GM04503 (cell line): ENCODE measurements at places on chromosomes 3 and 15.

- DNase-seq = no peak
Observed at GRCh38 chr15:29952225-29952624, 130.0 kb upstream of the TJP1 start.

- DNase-seq = no peak
Observed at GRCh38 chr3:137131081-137131480, 173.3 kb downstream of the IL20RB start.

- no peak for DNase-seq
Observed at GRCh38 chr15:92714077-92714476, 58.5 kb upstream of the FAM174B start.

DNA sequence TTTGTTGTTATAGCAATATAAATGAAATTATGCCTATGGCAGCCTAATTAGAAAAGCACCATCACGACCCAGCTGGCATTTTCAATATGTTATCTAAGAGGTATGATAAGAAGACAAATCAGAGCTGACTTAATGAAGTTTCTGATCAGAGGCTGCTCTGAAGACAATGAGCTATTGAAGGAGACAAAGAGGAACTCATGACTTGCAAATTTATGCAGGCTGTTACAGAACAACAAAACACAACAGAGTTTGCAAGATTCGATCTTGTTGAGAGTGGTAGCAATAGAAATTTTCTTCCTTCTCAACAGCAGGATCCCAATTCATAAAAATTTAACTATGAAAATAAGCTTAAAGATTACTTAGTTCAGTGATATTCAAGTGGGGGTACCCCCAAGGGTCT, 7.7 kb downstream of the CCDC54 start:
- DNase-seq = no peak

DNA sequence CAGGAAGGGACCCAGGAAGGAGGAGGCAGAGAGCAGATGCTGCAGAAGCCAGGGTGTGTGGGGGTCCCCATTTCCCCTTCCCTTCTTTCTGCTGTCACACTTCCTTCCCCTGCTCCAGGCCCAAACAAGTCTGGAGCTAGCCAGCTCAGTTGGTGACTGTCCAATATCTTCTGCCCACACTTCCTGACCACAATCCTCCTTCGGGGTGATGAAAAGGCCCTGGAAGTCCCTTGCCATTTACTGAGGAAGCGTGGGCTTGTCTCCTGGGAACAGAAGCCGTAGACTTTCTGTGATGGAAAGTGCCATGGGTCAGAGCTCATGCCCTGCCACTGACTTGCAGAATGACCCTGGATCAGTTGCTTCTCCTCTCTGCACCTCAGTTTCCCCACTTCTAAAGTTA, 39.0 kb downstream of the ANAPC13 start:
- peak; percentile 66 for DNase-seq

DNA sequence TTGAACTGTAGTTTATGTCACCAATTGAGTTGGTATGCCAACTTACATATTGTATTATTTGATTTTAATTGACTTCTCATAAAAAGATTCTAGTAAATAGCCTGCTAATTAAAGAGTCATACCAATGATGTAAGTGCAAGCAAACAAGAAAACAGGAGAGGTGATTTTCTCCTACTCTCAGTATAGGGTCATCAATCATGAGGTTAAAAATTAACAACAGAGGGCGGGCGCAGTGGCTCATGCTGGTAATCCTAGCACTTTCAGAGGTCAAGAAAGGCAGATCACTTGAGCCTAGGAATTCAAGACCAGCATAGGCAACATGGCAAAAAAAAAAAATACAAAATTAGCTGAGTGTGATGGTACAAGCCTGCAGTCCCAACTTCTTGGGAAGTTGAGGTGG, 108.7 kb downstream of the MYO9A start:
- DNase-seq = no peak

DNA sequence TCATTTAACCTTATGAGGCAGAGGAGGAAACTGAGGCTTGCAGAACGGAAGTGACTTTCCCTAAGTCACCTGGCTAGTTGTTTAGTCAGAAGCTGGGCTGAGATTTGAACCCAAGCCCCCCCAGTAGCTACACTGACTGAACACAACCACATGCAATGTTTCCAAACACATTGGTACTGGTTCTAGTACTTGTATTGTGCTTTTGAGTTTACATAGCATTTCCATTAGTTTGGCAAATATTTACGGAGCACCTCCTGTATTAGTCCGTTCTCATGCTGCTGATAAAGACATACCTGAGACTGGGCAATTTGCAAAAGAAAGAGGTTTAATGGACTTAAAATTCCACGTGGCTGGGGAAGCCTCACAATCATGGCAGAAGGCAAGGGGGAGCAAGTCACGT, 56.3 kb upstream of the ITGA11 start:
- no peak for DNase-seq

DNA sequence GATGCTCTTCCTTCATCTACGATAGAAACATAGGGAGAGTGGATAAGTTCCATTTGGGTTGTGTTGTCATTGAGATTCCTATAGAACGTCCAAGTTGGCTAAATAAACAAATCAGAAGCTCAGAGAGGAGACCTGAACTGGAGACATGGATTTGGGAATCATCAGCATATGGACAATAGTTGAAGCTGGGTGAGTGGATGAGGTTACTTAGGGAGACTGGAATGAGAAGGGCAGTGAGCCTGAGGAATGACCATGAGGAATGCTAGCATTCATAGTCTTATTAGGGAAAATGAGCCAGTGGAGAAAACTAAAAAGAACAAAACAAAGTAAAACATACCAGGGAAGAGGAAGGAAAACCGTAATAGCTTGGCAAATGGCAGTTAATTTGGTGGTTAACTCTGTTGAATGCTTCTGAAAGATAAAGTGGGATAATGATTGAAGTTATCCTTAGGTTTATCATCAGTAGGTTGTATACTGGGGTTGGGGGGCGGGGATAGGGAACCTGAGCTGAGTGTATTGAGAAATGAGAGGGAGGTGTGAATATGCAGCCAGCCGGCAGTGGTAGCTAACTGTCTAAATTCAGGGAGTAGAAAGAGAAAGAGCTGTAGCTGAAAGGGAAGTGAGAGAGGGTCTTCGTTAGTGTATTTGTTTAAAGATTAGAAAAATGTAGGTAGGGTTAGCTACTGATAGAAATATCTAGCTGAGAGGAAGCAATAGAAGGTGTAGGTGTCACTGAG, 74.6 kb downstream of the ARHGEF26 start:
- no peak for DNase-seq

DNA sequence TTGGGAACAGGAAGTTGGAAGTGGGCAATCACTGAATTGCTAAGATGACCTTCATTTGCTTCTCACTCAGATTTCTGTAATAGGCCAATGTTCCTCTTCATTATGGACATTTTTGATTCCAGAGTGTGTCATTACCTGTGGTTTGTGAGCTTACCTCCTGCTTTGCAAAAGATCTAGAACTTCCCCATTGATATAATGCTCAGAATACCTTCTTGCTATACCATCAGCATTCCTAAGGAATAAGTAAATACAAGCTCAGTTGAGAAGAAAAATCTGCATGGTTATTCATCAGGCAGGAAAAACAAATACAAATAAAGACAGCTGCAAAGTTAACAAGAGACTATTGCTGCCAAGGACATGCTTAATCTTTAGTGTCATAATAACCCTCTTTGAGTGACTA, 5.6 kb upstream of the RPL14 start:
- no peak for DNase-seq
